Mesenchymal stem cell (in vitro differentiated cells and primary cell): ENCODE measurements at places on chromosomes 11 and 22.

GRCh38 chr11:84847842-84848241 is 779.3 kb downstream of the DLG2 start:
- DNase-seq = no peak

DNA sequence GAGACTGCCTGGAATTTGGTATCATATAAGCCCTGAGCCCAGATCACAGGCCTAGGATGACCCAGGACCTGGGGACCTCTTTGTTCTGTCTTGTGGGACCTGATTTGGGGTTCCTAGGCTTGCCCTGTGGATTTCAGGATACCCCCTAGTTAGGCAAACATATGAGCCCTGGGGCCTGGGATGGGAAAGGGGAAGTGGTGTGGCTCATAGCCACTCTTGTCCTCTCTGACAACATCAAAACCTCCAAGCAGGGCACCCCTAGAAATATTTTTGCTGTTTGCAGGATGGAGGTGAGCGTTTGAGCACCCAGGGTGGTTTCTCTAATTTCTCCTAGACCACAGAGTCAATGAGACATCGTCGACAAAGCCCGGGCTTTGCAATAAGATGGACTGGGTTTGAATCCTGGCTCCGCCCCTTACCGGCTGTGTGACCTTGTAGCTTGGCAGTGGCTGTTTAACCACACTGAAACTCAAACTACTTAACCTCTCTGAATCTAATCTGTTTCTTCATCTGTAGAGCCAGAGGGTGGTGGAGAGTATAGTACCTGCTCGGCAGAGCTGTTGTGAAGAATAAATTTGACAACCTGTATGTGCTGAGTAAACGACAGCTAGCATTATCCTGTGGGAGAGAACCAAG is 5.3 kb upstream of the LRRC10B start:
- DNase-seq = no peak

DNA sequence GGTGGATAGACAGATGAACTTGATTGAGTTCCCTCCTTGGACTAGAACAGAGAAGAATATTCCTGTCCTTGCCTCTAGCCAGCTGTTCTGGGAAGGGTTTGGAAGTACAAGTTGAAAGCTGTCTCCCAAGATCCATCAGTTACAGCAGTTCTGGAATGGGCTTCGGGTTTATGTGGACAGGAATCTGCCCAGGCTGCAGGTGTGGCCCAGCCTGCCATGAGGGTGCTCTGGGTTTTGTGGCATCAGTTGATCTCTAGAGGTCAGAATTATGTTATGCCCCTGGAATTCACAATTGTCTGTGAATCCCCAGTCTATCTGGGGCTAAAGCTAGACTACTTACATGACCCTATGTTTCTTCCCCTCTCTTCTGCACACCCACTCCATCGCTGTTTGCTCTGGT is 4.9 kb upstream of the MICAL2 start:
- no peak for DNase-seq

DNA sequence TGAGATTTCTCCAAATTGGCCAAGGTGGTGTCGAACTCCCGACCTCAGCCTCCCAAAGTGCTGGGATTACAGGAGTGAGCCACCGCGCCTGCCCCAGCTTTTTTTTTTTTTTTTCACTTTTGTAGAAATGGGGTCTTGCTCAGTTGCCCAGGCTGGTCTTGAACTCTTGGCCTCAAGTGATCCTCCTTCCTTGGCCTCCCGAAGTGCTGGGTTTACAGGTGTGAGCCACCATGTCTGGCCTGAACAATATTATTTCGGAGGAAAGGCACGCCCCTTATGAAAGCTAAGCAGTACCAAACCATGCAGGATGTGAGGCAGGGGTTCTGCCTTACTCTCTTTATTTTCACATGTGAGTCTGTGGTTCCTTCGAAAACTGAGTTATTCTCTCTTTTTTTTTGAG is 16.1 kb downstream of the MTCH2 start:
- DNase-seq = no peak

- DNase-seq = no peak
Measured at GRCh38 chr11:130003717-130004001, 1.0 kb upstream of the PRDM10 start.
